ENCODE measurements at places on chromosomes 3 and 15. TPM values are rescaled to one million over a fixed set of nuclear protein-coding genes. Genes with fewer than 3 reads are reported as not detected.

FAM3D gene
- not detected for total RNA-seq

SPATA12 gene
- 0.10 TPM for total RNA-seq

TM4SF18 gene
- 1.0 TPM for total RNA-seq

DNA sequence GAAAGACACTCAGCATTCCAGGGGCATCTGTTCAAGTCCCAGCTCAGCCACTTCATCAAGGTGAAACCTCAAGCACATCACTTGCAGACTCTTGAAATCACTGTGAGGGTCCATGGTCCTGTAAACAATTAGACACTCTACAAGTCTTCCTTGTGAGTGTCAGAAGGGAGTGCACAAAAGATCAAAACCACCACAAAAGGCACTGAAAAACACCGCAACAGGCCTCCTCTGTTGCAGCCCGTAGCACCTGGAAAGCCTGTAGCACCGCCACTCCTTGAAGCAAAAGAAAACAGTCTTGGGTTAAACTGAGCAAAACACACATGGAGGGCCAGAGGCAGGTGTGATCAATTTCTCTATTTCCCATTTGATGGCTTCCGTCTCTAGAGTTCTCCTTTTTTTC is 63.8 kb upstream of the SNRK start:
- no peak for DNase-seq
- no peak overlapping the region for H3K4me3 ChIP-seq
- H3K27ac ChIP-seq, result no peak overlapping the region
- H3K36me3 ChIP-seq, result no peaks in the 10 kb centered on the region
- no peaks in the 10 kb centered on the region for H3K27me3 ChIP-seq

RGMA gene
- total RNA-seq, result 34.2 TPM

- peaks cover 15% of the 10 kb centered on the region for H3K27me3 ChIP-seq
- no peak overlapping the region for H3K27ac ChIP-seq
- H3K4me3 ChIP-seq, result 0 out of 2 replicates have a peak overlapping the region, but pooled peaks have one; percentile 9
- peaks cover 28% of the 10 kb centered on the region for H3K4me1 ChIP-seq
- no peaks in the 10 kb centered on the region for H3K36me3 ChIP-seq
These were observed 5.9 kb downstream of the HCN4 start for GRCh38 chr15:73362900-73363299.

DNA sequence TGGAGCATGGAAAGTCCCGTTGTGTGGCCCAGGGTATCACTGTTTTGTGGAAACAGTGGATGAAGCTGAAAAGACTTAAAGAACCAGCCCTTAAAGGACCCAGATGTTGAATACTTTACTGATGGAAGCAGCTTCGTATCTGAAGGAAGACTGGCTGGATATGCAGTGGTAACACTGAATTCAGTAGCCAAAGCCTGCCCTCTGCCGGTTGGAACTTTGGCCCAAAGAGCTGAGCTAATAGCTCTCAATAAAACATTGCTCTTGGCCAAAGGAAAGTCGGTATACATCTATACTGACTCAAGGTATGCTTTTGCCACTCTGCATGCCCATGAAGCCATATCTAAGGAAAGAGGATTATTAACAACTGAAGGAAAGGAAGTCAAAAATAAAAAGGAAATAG is 885.4 kb downstream of the PDCD6IP start:
- no peak overlapping the region for H3K27ac ChIP-seq
- DNase-seq, result peak; percentile 80
- H3K4me1 ChIP-seq, result no peaks in the 10 kb centered on the region

GRCh38 chr3:42163622-42164244 is 72.6 kb downstream of the TRAK1 start:
- DNase-seq, result no peak
- H3K36me3 ChIP-seq, result no peaks in the 10 kb centered on the region
- H3K4me3 ChIP-seq, result no peak overlapping the region
- H3K4me1 ChIP-seq, result peaks cover 27% of the 10 kb centered on the region
- no peaks in the 10 kb centered on the region for H3K27me3 ChIP-seq
